NCI-H1694 treated with DMSO at 0.1 percent for 48 hours (cell line): ENCODE measurements at places on chromosomes 12 and 14.

- no peak for DNase-seq
Measured at GRCh38 chr12:32277774-32278173, 121.6 kb upstream of the FGD4 start.

DNA sequence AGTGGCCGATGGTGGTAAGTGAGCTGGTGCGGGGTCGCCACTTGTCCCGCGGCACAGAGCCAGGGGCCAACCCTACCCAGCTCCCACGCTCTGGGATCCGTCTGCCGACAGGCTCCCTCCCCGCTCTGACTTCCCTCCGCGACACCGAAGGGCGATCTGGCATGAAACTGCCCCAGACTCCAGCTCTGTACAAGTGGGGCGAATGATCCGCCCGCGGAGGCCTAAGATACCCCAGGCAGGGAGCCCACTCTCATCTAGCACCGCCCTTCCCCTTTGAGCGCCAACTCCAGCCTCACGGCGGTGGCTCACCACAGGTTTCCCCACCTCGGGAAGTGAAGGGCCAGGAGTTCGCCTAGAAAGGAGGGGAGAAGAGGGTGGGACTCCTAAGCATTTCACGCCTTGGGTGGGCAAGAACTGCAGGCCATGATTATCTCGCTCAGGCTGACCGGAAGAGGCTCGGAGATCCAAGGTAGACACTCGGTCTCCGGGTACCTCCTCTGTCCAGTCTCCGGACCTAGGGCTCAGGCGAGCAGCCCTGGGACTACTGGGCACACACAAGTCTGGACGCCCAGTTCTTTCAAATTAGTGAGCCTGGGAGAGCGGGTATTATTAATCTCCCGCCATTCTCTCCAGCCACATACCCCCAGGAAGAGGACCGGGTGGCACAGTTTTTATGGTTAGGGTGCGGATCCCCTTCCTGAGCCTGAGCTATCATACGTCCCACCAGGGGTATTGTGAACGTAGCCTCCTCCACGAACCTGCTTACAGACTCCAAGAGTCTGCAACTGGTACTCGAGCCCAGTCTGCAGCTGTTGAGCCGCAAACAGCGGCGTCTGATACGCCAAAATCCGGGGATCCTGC is 849 bp downstream of the WNT1 start:
- no peak for DNase-seq

DNA sequence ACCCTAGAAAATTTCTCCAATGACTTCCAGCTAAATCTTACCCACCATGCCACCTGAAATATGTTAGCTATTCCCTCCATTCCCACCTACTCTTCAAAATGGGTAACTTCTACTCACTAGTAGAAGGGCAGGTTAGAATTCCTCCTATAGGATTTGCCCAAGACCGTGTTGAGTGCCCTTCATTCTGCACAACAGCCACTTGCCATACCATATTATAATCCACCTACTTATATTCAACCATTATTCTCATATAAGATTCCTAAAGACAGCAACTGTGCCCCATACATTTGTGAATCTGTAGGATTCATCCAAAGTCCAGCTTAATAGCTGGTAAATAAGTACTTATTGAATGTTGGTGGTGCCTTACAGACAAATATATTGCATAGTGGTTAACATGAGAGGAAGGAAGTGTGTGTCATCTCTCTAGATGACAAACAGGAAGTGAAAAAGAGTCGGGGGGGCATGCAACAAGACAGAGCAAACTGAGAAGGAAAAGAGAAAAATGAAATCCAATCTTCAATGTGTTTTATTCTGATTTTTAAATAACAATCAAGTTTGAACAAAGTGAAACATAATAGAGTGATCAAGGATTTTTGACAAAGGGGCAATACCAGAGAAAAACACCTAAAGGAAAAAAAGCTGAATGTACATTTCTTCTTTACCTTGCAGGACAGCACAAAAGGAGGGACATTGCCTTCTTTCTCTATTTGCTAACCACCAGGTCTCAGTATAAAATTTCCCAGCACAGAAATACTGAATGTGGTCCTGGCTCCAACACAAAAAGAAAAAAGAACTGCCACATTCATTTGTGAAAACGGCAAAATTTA is 389.3 kb upstream of the USP15 start:
- no peak for DNase-seq

DNA sequence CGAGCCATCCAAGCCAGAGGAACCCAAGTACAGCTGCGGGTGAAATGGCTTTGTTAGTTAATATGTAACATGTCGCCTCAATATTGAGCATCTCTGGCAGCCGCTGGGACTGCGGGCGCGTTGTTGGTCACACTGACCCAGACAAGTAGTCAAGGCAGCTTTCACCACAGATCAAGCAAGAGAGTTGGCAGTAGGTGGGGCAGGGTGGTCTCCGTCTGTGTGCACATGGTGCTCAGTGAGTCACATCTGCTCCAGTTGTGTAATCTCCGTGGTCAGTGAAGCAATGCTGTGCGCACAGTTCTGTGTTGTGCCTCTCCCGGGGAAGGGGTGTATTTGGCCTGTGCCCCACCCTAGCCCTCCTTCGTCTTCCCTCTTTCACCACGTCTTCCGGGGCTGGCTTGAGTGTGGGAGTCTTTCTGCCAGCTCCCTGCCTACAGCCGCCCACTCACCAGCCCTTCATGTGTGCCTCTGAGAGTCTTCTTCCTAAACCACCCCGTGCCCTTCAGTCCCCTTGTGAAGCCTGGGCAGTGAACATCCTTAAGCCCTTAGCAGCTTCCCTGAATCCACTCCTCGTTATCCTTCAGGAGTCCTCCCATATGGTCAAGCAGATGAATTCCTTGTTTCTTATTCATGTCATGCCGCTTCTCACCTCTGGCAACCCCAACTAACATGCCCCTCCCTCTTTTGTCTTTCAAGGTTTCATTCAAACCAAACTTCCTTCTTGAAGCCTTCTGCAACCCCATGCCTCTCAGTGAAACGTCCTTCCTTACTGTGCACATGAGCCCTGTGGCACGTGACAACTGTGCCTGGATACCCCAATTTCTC is 242.1 kb downstream of the CACNA1C start:
- DNase-seq: no peak

DNA sequence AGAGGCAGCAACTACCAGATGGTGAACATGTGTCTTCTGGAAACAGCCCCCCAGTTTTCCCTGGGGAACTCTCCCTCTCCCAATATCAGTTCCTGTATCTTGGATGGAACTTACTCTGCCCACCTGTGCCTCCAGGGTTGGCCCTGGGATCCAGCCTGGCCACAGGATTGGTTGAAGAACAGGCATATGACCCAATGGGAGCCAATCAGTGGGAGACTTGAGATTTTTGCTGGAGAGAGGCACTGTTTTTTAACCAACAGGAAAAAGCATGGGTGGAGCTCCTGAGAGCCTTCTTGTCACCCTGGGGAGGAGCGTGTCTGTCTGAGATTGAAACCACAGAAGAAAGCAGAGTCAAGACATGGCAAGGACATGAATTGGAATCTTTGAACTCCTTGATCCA is 33.6 kb upstream of the COX6A1 start:
- DNase-seq: no peak

DNA sequence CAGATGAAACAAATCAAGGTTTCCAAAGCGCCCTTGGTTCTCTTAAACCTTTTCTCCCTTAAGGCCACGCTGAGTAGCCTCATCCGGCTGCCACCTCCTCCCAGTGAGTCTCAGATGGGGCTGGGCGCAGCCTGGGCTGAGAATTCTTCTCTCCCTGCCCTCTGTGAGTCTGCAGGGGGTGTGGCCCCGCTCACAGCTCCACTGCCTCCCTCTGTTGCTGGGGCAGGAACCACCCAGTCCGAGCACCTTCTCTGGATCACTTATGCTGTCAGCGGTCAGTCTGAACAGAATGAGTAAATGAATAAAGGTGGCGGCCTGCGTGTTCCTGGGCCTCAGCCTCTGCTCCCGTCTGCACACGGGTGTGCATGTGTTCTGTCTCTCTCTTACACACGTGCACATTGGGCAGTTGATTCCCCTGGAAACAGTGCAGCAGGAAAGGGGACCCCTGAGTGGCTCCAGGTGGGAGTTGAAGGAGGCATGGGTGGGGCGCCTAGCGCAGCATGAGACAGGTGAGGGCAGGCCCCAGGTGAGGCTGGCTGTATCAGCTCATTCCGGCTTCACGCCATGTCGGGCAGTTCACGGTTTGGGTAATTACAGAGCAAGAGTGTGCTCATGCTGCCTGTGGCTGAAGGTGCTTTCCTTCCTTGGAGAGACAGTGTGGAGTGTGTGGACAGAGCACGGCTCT is 4.3 kb downstream of the PAPLN start:
- DNase-seq: no peak
